ENCODE measurements at places on chromosomes 3 and 15.

DNA sequence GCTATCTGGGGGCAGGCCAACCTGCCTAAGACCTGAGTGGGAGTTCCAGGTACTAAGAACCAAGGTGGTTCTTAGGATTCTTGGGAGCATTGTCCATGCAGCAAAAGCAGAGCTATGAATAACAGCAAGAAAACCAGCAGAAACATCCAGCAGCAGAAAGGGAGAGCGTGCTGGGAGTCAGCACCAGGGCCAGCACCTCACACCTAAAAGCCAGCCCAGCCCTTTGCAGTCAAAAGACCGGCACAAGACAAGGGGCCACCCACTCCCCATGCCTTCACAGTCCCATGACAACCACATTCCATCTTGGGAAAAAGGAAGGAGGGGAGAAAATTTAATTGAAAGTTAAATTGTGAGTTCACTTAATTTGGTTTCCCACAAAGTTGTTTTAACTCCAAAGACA lies 364.9 kb downstream of the AGBL1 start:
- no peak for DNase-seq

DNA sequence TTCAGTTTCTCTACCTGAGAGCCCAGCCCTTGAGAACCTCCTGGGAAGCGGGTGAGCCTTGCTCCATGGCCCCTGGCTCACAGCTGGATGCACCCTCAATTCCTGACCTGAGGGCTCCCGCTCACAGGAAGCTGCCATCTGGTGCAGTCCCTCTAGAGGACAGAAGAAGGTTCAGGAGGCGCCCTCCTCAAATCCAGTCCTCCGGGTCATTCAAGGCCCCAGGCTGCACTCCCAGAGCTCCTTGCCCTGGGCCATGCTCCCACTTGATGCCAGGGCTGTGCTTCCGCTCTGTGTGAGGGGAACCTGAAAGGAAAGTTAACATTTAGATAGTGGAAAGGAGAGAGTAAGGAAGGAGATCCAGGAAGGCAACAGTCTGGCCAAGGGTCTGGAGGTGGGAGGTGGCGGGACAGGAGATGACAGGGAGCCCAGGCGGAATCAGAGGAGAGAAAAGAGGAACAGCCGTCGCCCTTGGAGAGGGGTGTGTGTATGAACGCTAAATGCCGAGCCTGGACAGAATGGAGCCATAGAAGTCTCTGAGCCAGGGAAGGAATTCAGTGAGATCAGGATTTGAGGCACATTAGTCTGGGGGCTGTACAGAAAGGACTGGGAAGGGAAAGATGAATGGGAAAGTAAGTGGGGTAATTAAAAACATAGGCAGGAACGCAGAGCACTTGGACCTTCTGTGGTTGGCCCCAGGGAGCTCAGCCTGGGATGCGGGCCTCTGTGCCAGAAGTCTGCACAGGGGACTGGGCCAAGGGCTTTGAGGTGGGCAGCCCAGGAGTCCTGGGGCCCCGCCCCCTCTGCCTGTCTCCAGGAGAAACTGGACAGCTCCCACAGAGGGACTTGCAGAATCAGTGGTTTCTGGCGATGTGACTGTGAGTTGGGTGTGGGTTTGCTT lies 26.1 kb downstream of the TBC1D21 start:
- DNase-seq: no peak

DNA sequence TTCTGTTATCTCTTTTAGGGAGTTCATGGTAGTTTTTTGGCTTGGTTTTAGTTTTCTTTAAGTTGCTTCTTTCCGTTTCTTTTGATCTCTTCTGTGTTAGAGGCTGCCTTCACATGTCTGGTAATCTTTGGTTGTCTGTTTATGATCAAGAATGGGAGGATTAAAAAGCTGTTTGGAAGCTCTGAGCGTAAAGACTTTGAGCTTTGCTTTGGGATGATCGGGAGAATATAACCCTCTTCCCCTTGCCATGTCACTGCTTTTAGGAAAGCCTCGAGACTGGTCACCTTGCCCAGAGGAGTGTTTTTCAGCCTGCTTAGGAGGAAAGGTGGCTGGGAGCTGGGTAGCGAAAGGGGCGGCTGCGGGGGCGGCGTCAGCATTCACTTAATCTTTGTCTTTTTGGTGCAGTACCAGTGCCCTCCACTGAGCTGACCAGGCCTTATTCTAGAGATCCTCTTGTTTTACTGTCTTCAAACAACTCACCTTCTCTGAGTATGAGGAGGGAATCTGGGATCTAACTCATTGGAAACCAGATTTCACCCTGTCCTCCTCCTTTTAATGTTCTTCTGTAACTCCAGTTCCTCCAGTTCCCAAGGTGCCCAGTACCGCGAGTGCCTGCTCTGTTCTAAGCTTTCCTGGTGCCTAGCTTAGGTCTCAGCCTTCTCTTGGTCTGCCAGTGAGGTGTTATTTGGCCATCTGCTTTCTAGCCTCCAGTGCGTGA lies 15.5 kb downstream of the TATDN2 start:
- peak; percentile 52 for DNase-seq

- peak; percentile 63 for DNase-seq
Observed at GRCh38 chr3:177513815-177514610, 316.7 kb upstream of the TBL1XR1 start.

GRCh38 chr3:193833592-193833991 lies 240.6 kb downstream of the OPA1 start:
- DNase-seq: no peak

DNA sequence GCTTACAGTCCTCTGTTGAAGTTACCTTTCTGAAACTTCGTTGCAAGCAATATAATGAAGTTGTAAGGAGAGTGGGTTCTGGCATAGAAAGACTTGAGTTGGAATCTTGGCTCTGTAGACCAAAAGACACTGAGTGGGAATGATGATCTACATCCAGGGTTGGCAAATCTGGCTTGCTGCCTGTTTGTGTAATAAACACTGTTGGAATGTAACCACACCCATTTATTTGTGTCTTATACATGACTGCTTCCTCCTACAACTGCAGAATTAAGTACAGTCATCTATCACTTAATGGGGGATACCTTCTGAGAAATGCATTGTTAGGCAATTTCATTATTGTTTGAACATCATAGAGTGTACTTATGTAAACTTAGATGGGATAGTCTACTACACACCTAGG lies 178.4 kb upstream of the SUCLG2 start:
- DNase-seq: no peak

DNA sequence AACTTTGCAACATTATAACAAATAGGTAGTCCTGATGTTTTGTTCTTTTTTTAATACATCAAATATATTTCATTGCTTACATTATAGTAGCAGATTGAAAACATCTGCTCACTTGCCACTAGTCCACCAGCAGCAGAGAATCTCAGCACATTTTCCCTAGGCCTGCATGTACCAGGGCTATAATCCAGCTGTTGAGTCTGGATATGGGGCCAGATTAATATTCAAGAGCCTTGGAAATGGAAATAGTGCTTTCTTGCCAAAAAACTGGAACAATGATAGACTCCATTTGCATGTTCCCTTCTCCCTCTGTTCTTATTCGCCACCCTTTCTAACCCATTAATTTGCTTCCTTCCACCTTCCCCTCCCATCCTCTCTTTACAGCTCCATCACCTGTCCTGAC lies 288.0 kb downstream of the EPHA3 start:
- no peak for DNase-seq

DNA sequence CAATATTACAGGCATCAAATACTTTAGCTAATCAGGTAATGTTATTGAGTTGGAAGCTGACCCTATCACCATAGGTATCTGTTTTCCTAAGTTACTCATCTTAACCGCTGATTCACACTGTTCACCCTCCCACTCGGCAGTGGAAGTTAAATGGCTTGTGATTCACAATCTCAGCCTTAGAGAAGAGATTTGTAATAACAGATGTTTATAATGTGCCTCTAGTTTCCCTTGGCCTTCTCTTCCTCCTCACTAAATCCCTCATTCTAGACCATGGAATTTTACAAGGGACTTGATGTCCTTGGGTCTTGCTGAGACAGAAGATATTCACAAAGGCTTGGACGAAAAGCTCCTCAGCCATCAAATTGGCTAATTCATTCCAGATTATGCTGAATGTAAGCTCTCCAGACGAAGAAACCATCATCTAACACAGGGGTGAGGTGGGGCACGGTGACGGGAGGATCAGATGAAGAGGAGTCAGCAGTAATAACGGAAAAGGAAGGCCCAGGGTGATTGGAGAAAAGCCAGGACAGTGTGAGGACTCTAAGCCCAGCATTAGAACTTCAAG lies 931.7 kb downstream of the MCTP2 start:
- no peak for DNase-seq

DNA sequence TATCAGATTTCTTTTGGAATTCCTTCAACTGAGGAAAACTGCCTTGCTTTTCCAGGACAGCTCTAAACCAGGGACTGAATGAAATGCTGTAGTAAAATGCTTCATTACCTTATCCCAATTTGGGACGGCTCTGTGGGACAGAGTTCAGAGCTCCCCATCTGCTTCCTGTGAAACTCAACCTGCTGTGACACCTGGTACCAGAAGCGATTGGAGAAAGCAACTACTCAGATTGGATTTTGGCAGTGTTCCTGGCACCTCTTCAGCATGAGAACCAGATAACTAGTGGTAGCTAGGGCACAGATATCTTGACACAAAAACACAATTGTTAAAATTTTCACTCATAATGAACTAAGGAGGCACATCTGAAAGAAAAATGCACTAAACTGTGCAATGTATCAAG lies 539.1 kb downstream of the SI start:
- no peak for DNase-seq

- peak; percentile 56 for DNase-seq
Observed at GRCh38 chr3:171329746-171330145, 130.5 kb downstream of the TNIK start.

DNA sequence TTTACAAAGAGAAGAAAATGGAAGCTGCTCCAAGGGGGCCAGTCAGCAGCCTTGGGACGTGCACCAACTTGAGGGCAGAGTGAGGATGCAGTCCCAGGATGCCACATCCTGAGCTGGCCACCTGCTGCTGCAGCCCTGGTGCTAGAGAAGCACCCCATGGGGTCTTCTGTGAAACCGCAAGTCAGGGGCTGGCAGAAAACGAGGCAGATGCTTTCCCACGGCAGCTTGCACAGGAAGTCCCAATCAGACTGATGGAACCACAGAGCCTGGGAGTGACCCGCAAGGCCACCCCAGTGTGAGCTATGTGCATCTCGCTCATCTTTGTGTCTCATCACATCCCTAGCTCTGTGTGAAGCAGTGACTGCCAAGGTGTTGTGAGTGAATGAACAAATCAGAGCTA lies 76.5 kb downstream of the NUP210 start:
- no peak for DNase-seq

- DNase-seq: no peak
Observed at GRCh38 chr3:133246773-133247172, 153.1 kb upstream of the BFSP2 start.

DNA sequence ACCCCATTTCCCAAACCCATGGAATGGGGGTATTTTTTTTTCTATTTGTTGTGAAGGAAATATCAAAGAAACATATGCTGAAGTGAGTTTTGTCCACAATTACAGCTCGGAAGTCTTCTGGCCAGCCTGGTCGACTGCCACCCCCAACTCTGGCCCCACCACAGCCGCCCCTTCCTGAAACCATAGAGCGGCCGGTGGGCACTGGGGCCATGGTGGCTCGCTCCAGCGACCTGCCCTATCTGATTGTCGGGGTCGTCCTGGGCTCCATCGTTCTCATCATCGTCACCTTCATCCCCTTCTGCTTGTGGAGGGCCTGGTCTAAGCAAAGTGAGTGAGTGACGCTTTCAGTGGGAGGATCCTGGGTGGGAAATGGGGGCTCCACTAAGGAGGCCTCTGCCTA lies 71.9 kb downstream of the BOC start:
- no peak for DNase-seq

DNA sequence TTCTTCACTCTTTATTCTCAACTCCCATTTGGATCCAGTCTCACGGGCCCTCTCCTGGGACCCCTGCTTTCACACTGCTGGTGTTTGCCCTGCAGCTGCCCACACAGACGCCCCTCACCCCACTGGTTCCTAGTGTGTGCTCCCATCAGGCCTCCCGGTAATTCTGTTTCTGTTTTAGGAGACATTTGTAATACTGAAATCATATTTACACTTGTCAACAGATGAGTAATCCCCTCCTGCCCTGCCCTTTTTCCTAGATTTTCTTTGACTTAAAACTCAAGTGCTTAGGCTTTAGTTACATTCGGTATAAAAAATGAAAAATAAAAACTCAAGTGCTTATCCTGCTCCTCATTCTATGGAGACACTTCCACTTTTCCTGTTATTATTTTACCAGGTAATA lies 18.4 kb upstream of the ABTB1 start:
- DNase-seq: no peak

DNA sequence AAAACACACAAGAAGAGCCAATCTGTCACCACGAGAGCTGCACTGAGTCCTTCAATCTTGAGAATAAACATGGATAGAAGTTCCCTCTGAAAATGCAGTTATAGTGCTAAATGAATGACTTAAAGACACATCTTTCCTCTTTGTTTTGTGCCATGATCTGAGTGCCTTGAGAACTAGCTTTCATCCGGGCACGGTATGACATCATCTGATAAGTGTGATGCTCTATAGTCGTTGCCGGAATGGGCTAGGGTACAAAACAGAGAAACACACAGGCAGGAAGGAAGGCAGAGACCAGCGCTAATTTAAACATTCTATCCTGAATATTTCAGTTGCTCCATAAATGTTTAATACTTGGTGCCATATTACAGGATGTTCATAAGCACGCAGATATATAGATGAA lies 146.5 kb downstream of the TNIK start:
- no peak for DNase-seq

DNA sequence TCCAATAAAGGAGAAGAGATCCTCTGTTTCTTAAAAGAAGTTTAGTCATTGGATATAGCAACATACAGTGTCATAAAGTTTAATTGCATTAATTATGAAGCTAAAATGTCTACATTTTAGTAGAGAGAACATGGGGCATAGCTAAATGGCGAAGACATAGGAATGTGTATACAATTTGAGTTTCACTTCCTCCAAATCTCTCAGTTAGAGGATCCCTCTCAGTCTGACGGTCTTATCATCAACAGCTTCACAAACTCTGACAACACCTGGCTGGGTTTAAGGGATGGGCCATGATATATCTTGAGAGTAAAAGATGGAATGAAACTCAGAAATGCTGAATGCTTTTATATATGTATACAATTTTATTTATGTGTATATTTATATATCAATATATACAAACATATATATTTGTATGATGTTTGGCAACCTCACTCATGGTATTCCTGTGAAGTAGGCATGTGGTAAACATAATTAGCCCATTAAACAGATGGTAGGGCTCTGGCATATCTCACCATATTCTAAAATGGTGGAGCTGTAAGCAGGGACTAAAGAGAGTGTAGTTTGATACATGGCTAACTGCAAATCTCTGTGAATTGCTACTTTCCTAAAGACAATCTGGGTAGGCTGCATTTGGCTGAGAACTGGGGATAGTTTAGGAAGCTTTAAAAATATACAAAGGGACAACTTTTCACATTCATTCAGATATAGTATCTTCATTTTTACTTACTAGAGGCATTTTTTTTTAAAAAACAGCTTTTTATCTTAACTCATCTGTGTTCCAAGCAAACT lies 111.6 kb downstream of the TIGIT start:
- DNase-seq: no peak

DNA sequence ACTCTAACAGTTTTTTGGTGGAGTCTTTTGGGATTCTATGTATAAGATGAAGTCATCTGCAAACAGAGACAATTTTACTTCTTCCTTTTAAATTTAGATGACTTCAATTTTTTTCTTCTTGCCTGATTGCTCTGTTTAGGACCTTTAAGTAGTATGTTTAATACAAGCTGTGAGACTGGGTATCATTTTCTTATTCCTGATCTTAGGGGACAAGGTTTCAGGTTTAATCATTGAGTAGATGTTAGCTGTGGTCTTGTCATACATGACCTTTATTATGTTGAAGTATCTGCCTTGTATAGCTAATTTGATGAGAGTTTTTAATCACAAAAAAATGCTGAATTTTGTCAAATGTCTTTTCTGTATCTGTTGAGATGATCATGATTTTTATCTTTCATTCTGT lies 20.6 kb downstream of the GRM2 start:
- DNase-seq: no peak

- DNase-seq: peak; percentile 67
Observed at GRCh38 chr15:67832031-67832551, 6.8 kb downstream of the SKOR1 start.
